ENCODE measurements at places on chromosomes 1 and 21.
A peak's percentile ranks its signal among the peaks of the same experiment; 100 is the strongest.

- peak; percentile 77 for DNase-seq
Observed at GRCh38 chr1:115595279-115596079, 46.3 kb upstream of the VANGL1 start.

DNA sequence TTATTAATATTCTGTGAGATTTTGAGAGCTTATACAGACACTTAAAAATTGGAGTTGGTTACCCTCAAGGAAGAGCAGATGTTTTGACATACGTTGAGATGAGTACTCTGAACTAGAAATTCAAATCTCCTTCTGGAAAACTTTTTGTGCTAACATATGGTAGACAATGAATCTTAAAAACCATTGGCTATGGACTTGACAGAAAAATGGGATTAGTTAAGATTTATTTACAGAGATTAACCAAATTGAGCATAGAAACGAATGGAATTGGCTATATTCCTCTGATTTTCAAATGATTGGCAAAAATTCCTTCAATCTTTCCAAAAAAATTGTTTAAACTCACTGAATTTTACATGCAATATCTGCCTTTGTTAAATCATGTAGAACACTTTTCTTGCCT, 1392.9 kb downstream of the BRINP3 start:
- no peak for DNase-seq

DNA sequence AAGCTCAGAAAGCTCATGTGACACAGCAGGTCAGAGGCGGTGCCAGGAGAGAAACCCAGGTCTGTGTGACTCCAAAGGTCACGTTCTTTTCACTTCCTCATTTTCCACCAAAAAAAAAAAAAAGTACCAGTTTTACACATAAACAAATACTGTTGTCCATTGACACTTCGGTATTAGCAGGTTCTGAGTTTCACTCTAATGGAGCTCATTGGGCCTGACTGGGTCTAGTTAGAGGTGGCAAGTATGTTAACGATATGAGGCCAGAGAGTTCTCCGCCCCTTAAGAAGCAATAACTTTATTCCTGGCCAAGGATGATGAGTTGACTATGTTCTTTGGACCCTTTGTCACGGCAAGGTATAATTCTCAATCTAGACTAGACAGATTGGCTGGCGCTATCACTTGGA, 30.0 kb upstream of the SDE2 start:
- DNase-seq = no peak

DNA sequence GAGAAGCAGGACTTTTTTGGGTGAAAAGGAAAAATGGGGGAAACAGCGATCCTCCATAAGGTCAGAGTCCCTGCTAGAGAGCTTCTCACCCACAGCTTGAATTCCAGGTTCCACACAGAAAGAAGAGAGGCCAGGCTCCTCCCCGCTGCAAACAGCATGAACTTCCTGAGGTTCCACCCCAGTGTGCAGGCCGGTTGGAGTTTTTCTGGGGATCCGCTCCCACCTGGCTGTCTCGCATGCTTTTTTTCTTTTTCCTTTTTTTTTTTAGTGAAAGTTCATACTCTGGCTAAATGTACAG, 595.1 kb upstream of the ZP4 start:
- no peak for DNase-seq

- DNase-seq = no peak
Observed at GRCh38 chr1:77756052-77756754, 3.4 kb downstream of the USP33 start.

DNA sequence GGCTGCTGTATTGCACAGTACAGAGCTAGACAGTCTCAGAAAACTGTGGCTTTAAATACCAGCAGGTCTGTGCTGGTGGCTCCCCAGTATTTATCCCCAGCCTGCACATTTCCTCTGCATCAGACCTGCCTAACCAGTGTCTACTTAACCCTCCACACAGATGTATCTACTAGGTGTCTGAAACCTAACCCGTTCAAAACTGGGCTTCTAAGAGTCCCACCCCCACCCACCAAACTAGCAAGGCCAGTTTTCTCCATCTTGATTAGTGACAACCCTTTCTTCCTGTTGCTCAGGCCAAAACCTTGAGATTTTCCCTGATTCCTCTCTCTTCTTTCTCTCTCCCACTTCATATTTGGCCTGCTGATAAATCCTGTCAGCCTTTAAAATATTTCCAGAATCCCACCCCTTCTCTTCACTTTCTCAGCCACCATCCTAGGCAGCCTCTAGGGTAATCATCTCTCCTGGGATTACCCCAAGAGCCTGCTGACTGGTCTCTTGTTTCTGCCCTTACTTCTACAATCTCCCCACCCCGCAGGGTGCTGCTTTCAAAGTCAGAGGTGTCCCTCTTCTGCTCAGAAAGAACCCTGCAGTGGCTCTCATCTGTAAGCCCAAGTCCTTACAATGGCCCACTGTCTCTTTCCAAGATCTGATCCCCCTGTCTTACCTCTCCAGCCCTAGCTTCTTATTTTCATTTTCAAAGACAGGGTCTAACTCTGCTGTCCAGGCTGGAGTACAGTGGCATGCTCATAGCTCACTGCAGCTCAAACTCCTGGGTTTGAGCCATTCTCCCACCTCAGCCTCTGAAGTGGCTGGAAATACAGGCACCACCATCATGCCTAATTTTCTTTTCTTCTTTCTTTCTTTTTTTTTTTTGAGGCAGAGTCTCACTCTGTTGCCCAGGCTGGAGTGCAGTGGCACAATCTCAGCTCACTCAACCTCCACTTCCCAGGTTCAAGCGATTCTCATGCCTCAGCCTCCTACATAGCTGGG, 45.2 kb downstream of the H3-3A start:
- DNase-seq = no peak

- DNase-seq = no peak
Observed at GRCh38 chr1:66343569-66344325, 190.2 kb upstream of the SGIP1 start.

DNA sequence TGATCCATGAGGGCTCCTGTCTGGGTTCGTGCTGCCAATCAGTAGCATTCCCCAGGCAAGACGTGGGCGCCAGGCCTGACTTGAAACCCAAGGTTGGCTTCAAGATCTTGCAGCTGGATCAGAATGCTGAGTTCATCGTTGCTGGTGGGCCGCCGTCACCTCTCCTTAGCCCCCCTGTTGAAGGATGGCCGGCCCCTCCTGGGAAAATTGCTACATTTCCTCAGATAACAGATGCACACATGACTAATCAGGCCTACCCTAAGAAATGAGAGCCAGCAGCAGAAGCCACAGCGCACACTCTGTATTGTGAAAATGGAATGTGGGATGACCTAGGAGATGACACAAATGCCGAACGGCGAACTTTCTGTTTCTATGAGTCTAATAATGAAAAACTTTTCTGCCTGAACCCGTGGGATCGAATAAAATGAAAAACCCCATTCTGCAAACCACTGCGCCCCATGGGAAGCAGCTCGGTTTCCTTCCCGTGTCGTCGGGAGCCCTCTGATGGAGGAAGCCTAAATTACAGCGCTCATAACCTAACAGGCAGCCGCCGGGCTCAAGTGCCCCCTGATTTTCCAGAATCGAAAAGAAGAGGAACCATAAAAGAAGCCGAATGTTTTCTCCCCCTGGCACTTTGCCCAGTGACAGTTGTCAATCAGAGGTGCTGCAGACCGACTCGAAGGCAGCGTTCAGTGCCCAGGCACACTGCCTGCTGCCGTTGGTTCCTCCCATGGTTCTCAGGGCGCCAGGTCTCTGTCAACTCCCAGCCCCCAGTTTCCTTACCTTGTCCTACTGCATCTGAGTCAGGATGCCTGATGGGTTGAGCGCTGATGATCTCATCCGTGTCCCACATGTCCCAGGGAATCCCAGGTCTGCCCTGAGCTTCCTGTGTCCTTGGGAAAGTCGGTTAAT, 38.2 kb upstream of the H6PD start:
- DNase-seq = no peak

DNA sequence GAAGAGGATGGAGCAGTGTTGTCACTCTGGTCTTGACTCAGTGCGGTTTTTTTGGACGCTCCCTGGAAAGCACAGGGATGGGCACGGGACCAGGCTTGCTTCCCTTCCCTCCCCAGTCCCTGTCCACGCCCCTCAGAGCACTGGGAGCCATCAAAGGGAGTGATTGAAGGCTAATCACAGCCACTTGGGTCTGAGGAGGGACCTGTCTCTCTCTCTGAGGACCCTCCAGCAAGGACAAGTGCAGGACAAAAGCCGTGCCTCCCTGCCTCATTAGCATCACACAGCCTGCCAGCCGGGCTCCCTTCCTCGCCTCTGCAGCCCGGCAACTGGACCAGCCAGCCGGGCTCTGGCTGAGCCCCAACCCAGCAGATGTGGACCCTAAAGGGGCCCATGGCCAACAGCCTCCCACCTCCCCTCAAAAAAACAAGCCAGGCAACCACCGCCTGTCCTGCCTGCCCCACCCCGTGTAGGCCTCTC, 18.6 kb upstream of the PDZK1IP1 start:
- no peak for DNase-seq

GRCh38 chr1:152506899-152507498, 3.6 kb upstream of the LCE5A start:
- no peak for DNase-seq
